ENCODE measurements at places on chromosomes 12 and 14.

DNA sequence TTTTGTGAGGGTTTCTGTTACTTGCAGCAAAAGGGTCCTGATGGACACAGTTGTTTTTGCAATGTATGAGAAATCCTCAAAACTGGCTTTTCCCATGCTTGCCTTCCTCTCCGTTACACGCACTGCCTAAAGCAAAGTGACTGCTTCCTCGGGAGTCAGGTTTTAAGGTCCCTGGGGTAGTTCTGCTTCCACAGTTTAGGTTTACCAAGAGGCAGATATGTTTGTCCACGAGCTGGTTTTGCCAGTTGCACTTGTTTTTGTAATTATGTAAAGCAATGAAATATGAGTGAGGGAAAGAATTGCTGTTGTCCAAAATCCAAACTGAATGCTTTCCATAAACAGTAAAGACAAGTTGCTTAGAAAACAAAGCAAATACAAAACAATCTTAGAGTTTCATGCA, 290.7 kb upstream of the AMIGO2 start:
- DNase-seq: no peak

GRCh38 chr14:64729386-64730060, 25.3 kb downstream of the PLEKHG3 start:
- DNase-seq: no peak

DNA sequence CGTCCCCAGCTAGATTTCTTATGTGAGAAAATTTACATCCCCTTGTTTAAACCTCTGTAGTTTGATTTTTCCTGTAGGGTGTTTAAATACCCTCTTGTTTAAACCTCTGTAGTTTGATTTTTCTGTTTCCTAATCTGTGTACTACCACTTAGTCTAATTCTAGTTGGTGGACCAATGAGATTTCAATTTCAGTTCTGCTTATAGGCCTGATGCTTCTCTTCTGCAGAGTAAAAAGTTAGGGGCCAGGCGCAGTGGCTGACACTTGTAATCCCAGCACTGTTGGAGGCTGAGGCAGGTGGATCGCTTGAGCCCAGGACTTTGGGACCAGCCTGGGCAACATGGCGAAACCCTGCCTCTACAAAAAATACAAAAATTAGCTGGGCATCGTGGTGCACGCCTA, 11.5 kb downstream of the UBC start:
- no peak for DNase-seq

- peak; percentile 12 for DNase-seq
Observed at GRCh38 chr14:44830371-44830770, 131.4 kb downstream of the KLHL28 start.

- no peak for DNase-seq
Observed at GRCh38 chr14:57212919-57213318, 55.8 kb downstream of the EXOC5 start.

DNA sequence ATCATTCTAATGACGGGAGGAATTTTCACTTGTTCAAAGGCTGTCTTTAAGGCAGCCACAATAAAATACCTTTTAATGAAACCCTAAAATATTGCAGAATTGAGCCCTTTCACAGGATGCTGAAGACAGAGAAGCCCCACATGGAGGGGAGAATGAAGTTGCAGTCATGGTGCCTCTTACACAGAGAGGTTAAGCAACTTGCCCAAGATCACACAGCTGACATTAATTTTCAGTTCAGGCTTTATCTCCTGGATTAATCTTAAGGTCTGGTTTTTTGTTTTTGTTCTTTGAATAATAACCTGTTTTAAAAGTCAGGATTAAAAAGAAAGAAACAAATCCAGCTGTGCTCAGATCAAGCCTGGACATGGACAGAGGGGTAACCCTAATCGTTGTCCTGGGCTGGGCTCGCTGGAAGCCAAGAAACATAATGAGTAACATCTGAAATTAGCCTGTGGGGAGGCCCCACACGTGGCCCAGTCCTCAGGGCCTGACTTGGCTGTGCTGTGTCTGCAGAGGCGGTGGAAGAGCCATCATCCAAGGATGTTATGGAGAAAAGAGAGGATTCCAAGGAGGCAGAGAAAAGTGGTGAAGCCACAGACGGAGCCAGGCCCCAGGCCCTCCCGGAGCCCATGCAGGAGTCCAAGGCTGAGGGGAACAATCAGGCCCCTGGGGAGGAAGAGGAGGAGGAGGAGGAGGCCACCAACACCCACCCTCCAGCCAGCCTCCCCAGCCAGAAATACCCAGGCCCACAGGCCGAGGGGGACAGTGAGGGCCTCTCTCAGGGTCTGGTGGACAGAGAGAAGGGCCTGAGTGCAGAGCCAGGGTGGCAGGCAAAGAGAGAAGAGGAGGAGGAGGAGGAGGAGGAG, 8.0 kb downstream of the CHGA start:
- DNase-seq: peak; percentile 5

DNA sequence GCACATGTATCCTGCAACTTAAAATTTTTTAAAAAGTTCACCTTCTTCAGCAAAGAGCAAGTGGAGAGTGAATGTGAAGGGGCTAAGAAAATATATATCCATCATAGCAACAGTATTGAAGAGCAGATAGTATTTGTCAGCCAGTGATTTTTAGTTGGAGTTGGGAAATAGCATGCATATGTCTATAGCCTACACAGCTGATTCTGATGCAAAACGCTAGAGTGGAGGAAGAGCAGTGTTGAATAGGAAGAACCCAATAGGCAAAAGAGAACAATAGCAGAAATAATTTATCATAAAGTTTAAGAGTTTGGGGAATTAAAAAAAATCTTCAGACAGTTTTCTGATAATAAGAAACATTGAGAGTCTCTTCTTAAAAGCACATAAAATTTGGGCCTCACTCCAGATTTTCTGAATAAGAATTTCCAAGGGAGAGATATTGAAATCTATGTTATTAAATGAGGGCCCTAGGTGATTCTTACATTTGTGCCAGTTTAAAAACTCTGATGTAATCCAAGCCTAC, 12.0 kb downstream of the PDE6H start:
- no peak for DNase-seq

DNA sequence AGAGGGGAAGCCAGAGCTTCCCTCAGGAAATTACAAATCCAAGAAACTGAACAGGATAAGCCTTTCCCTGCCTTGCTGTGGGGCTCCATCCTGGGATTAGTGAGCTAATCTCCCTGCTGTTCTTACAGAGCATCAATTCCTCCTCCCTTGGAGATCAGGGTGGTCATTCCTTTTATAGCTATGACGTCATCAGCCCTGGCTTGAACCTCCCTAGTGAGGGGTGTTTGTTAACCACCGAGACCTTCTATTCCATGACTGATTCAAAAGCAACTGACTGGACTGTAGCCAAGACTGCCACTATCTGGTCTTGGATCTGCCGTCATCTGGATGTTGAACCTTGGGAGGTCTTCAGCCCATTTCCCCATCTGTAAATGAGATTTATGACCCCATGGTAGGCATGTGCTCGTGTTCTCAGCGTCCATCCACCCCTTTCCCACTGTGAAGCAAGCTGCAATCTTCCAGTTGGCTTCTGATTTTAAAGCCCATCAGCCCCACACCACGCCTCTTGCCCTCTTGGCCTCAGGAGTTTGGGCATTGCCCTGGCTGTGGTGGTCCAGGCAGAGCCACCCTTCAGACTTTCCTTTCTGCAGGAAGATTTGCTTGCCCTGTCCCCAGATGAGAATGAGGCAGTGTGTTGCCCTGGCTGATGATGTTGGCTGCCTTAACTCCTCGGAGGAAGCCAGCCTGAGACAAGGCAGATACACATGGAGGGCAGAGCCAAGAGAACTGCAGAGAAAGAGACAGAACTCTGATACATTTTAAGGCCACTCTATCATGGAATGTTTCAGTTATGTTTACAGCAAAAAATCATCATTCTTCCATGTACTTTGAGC, 59.6 kb upstream of the ACTN1 start:
- peak; percentile 98 for DNase-seq

DNA sequence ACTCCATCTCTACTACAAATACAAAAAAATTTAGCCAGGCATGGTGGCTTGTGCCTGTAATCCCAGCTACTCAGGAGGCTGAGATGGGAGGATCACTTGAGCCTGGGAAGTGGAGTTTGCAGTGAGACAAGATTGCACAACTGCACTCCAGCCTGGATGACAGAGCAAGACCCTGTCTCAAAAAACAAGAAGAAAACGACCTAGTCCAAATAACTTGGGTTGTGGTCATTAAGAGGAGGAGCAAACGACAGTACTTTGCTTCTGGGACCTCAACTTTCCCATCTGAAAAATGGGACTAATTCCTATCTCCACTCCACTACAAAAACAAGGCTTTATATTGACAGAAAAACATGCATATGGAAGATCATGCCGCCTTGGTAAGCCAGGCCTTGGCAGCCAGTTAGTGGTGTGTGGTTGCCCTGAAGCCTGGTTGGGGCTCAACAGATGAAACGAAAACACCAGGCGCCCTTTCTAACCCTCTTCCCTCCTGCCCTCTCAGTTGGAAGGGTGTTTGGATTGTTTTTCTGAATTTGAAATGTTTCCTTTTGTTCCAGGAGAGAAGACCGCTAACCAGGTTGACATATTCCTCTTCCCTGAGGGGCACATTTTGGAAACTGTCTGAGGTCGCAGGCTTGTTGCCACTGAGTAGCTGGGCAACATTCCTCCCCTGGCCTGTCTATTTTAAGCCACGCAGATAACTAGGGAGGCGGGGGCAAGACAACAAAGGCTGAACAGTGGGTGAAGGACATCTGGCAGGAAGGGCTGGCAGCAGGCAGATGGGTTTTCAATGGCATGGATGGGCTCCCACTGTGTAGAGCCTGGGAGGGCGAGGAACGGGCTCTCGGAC, 13.7 kb upstream of the VPS37B start:
- no peak for DNase-seq

GRCh38 chr12:80938397-80938796, 663 bp upstream of the LIN7A start:
- no peak for DNase-seq

DNA sequence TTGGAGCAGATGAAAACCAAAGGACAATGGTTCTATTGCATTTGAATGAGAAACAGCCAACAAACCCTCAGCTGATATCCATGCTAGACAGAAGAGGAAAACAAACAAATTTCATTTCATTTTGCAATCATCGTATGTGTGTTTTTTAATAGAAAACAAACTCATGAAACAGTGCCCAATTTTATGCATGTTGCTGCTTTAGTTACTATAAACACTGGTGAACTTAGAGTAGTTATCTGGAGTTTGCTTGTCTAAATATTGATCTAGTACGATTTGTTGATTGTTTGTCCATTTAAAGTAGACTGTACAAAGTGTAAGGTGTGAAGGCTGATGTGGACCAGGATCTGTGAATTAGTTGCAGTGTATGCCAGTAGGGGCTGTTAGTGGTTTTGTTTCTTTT, 166.6 kb downstream of the KITLG start:
- no peak for DNase-seq
